Activated CD4-positive, alpha-beta T cell treated with anti-CD3 and anti-CD28 coated beads for 36 hours (primary cell): ENCODE measurements at places on chromosomes 5 and 9. TPM values are rescaled to one million over a fixed set of nuclear protein-coding genes. Genes with fewer than 3 reads are reported as not detected.

DNA sequence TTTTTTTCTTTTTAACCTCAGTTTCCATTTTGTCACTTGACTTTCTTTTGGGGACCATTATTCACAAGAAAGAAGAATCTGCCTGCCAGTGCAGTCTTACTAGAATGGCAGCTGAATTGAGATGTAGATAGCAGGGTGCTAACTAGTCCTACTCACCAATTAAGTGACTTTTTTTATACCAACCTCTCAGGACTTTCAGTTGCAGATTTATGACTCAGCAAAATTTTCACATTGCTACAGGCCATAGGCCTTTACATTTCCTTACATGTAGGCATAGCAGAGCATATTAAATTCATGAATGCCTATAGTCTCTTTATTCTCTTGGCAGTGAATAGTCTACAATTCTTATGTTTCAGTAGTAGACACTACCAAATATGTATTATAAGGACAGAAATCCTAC lies 54.0 kb upstream of the FKTN start:
- DNase-seq = no peak

DNA sequence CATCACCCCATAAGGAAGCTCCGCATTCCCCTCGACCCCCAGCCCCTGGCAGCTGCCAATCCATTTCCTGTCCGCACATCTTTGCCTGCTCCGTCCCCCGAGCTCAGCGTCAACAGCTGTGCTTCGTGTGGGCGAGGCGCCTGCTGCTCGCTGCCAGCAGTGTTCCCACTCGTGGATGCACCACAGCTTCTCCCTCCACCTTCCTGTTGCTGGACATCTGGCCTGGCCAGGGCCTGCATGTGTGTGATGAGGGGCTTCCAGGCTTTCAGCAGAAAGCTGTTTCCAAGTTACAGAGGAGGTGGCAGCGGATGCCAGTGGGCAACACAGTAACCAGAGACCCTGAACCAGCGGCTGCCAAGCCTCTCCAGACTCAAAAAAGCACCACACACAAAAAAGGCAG lies 86.0 kb downstream of the PRRT1B start:
- no peak for DNase-seq

The SH3TC2 gene
- not detected for total RNA-seq

- DNase-seq = no peak
These were observed 138.3 kb downstream of the HSD17B3 start for GRCh38 chr9:96163712-96164111.

DNA sequence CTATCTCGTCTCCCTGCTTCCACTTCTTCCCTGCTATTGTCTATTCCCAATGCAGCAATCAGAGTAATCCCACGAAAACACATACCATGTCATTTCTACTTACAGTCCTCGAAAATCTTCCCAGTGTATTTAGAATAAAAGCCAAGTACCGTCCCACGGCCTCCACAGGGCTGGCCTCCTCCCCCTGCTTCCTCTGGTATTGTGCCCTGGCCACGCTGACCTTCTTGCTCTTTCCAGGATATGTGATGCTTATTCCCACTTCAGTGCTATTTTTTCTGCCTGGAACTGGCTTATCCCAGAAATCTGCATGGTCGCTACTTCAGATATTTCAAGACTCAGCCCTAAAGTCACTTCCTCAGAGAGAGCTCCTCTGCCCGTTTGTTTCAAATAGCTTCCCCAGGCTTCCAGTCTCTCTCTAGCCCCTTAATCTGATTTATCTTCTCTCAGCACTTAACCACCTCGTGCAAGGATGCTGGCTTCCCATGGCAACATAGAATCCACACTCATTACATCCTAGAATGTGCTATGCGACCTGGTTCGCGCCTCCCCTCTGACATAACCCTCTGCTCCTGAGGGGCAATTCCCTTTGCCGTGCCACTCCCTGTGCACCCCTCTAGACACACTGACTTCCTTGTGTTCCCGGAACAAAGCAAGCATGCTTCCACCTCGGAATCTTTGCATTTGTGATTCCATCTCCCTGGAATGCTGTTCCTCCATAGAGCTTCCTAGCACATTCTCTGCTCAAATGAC lies 365.9 kb downstream of the ZSWIM6 start:
- no peak for DNase-seq

- DNase-seq = peak; percentile 6
These were observed 337.7 kb upstream of the KLF4 start for GRCh38 chr9:107827304-107827703.

- DNase-seq = no peak
These were observed 23.1 kb upstream of the TRPM3 start for GRCh38 chr9:71144495-71144894.

DNA sequence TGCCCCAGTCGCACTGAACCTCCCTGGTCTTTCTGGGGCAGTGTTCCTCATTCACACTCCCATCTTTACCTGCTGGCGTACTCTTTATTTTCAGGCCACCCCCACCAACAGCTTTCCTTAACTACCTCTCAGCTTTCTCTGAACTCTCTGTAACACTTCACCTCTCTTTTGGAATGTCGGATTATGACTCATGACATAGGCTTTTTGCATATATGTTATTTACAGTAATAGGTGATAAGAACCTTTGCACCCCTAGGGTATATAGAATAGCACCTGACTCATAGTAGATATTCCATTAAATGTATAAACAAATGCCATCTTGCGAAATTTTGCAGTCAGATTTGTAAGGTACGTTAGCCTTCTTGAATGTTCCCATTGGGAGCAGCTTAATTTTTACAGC lies 52.9 kb upstream of the MIER3 start:
- DNase-seq = no peak

The PCDHGB2 gene
- 0.07 TPM for total RNA-seq

GRCh38 chr5:133381571-133382365 lies 230.6 kb downstream of the FSTL4 start:
- DNase-seq = no peak

DNA sequence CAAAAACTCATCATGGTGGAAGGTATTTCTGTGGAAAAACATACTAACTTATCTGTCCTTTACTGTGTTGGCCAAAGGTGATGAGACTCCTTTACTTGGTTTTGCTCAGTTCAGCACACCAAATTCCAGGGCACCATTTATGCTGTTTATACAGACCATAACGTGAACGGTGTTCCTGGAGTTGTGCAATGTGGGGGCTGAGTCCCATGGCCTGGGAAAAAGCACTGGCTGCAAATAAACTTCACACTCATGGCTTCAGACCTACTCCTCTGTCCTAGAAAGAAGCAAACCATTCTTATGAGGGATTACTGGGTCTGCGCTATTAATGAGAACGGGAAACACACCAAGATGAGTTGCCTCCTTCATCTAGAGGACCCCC lies 10.4 kb downstream of the FREM1 start:
- DNase-seq = no peak

The KIF24 gene
- total RNA-seq = 7.7 TPM

DNA sequence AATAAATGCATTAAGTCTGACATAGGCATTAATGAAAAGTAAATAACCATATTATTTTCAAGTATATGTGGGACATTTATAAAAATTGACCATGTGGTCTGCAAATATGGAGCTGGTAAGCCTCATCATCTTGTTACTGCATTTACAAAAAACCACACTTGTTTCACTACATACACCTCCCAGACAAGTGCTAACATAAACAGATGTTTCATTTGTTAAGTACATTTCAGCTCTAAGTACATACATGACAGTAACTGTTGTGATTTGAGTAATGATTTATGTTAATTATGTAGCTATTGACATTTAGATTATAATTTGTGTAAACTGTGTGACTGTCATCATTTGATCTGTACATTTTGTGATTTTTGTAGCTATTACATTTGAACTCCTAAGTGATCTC lies 13.9 kb downstream of the IDNK start:
- DNase-seq = no peak

DNA sequence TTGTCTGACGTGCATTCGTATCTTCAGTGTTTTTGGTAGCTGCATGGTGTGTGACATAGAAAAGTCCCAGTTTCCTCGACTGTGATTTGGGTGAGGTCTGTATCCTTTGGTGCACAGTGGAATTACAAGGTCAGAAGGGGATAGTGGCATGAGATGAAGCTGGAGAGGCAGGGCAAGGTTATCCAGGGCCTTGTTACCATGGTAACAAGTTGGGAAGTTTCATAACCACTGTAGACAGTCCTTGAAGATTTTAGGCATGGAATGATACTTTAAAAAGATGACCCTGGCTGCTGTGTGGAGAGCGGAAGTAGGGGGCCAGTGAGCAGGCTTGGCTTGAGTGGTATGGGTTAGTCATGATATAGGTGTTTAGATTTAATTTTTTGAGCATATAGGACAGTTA lies 11.9 kb downstream of the EHMT1 start:
- no peak for DNase-seq

GRCh38 chr5:5258564-5258963 lies 118.4 kb downstream of the ADAMTS16 start:
- no peak for DNase-seq

DNA sequence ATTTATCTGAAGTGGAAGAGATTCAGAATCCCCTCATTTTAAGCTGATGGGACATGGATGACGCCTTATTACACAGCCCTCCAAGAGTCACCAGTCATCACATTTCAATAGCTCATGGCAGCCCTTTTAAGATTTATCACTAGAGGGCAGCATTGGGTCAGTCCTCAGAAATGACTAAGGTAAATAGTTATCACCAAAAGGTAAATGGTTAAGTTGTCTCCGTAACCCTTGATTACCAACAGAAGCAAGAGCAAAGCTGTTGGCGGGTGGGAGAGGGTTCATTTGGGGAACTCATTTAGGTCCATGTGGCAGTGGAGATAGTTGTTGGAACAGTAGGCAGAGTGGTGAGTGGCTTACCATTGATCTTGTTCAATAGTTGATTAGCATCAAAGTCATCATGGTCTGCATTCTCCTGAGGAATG lies 12.0 kb upstream of the C9 start:
- DNase-seq = peak; percentile 51

DNA sequence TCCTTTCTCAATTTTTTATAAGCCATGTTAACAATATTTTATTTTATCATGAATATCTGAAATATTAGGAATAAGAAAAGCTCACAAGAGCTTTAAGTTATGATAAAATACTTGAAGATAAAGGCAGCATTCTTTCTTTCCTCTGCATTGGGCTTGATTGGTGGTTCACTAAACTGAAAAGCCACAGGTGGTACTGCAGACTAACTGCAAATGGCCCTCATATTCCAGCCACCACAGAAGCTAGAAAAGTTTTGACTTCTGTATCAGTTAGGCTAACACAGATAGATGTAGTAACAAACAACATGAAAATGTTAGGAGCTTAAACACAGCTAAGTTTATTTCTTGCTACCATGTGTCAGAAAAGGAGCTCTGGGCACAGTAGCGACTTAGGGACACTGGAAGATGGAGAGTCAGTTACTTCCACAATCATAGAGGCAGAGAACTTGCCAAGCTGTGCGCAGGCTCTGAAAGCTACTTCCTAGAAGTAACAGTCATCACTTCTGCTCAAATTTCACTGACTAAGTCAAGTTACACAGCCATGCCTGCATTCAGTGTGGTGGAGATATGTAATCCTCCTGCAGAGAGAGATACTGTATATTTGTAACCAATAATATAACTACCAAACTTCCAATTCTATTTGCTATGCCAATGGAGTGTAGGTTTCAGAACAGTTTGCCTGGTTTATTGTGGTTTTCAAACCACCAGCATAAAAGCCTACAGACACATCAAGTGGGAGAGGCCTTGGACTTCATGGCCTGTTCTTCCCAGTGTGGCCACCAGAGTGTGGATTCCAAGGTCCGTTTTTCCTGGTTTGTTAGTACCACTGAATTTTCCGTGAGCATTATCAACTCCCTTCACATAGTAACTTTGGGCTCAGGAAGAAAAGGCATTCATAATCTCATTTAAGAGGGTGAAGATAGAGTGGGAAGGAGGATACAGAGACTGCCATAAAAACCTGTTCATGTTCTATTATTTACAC lies 268.3 kb downstream of the PJA2 start:
- DNase-seq = no peak

DNA sequence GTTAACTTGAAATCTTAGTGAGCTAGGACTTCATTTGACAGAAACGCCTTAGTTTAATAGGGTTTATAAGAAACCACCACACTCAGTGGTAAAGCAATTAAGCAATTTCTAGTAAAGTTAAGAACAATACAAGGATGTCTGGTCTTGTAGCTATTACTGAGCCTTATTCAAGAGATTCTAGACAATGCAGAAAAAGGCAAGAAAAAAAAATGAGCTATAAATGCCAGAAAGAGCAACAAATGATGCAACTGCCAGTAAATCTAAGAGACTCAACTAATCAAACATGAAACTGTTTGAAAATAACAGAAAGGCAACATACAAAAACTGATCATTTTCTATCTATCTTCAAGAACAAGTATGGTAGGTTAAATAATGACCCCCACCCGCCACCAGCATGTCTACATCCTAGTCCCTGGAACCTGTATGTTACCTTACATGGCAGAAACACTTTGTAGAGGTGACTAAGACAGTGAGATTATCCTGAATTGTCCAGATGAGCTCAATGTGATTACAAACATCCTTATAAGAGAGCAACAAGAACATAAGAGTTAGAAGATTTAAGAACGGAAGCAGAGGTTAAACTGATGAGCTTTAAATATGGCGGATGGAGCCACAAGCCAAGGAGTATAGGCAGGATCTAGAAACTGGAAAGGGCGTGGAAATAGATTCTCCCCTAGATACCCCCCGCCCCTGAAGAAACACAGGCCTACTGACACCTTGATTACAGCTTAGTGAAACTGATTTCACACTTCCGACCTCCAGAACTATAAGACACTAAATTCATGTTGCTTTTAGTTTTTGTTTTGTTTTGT lies 93.0 kb downstream of the SUSD1 start:
- no peak for DNase-seq
